ENCODE measurements at places on chromosomes 5 and 9.

GRCh38 chr5:140221697-140222223, 46.8 kb downstream of the CYSTM1 start:
- DNase-seq: no peak

GRCh38 chr9:123685489-123686083, 244.3 kb downstream of the DENND1A start:
- no peak for DNase-seq

DNA sequence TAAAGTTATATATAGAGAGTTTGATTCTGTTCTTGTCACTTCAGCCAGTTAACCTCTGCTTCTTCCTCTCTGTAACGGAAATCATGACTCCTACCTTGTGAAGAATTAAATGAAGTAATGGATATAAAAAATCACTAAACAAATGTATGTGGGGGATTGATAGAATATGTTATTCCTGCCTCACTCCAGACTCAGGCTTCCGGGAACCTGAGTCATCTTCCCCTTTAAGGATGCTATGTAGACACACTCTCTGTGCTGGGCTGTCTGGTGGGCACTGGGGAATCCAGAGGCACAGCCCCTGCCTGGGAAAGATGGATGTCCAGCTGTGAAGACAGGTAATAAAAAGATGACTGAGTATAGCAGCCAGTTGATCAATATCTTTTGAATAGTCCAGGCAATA, 77.4 kb downstream of the ZNF618 start:
- no peak for DNase-seq

DNA sequence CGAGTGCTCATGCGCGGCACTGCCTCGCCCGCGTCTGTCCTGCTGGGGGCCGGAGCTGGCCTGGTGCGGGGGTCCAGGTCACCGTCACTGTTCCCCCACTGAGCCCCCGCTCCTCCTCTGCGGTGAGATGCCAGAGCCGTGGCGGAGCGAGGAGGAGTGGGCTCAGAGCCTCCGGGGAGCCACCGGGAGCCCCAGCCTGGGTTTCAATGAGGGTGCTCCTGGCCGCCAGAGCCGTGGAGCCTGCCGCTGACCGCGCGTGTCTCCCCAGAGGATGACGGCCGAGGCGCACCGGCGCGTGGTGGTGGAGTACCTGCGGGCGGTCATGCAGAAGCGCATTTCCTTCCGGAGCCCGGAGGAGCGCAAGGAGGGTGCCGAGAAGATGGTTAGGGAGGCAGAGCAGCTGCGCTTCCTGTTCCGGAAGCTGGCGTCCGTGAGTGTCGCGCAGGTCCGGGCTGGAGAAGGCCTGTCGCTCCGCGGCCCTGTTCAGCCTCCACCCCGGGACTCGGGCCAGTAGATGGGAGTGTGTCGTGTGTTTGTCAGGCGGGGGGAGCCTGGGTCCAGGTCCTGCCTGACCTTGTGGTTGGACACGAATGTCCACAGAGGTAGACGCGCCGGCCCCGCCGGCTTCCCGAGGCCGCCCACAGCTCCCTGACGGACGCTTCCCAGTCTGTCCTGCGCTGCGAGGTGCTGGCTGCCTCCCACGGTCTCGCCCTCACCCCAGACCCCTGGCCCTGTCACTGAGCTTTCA, 22.0 kb downstream of the EXOC3 start:
- DNase-seq: no peak

DNA sequence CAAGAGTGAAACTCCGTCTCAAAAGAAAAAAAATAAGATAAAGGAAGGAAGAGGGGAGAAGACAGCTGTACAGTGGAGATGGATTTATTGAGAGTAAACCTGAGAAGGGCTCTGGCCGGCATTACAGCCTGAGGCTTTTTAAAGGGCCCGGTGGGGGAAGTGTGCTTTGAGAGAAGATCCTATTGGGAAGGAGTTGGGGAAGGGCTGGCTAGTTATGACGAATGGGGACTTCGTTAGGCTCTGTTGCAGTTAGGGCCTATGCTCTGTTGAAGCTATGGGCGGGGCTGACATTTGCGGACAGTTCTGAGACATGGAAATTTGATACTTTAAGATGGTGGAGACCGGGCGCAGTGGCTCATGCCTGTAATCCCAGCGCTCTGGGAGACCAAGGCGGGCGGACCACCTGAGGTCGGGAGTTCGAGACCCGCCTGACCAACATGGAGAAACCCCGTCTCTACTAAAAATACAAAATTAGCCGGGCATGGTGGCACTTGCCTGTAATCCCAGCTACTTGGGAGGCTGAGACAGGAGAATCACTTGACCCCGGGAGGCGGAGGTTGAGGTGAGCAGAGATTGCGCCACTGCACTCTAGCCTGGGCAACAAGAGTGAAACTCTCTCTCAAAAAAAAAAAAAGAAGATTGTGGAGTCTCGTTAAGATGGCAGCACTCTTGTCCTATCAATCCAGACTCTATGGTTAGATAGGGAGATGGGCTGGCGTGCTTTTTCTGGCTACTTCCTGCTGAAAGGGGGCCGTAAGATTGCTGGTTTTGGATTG, 33.2 kb downstream of the C9orf50 start:
- DNase-seq: no peak

DNA sequence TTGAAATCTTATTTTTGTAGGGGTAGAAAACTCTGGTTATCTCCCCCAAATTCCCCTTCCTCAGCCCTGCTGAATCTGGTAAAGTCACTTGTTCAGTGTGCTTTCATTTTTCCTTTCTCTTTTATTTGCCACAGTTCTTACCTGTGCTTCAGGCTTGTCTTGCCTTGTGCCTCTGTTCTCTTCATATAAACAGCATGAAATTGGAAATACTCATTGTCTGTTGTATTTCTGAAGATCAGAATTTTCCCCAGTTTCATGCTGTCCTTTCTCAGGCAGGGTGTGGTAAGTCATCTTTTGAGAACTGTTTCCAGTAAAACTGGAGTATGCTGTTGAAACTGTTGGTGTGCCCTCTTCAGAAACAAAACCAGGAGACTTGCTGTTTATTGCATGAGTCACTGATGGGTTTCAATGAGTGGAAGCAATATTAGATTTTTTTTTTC, 7.0 kb downstream of the PAM start:
- no peak for DNase-seq

DNA sequence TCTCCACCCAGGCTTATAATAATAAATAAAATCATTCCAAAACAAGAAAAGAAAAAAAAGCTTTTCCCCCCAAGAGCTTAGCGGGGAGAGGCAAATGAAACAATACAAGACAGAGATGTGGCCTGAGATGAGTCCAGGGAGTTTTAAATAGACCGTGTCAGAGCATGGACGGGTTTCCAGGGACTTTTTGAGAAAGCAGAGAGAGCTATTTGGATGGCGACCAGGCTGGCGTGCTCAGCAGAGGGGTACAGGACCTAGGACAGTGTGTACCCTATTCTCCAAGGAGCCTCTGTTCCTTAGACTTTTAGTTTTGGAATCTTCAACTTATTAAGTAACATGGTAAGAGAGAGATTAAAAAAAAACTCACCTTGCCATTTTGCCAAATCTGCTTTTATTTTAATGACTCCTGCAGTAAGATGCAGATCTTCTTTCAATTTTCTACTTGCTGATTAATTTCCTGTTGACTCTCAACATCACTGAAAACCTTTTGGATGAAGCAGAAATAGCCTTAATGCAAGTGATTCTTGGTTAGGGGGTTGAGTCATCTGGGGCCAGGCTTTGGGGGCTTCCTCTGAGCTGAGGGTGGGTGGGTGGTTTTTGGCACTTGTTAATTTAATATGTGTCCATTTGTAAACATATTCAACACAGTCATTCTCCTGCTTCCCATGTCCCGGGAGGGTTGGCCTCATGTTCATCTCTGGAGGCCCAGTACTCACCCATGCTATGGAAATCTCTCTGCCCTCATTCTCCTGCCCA, 49.6 kb upstream of the OSMR start:
- no peak for DNase-seq

DNA sequence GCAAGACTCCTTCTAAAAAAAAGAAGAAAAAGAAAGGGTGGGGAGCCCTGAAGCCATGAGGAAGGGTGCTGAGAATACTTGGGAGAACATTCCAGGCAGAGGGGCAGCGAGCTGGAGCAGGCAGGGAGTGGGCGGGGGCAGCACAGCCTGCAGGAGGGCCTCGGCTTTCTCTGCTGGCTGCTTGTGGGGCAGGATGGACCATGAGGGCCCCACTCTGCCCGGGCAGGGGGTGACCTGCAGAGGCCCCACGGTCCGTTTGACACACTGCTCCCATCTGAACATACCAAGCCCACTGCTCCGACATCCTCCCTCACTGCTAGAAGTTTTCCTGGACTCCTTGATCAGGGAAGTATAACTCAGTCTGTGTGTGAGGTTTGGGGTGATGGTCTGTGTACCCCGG, 11.7 kb upstream of the NUP214 start:
- DNase-seq: no peak

- no peak for DNase-seq
These were observed 7.0 kb downstream of the MAMDC4 start for GRCh38 chr9:136858844-136859757.

DNA sequence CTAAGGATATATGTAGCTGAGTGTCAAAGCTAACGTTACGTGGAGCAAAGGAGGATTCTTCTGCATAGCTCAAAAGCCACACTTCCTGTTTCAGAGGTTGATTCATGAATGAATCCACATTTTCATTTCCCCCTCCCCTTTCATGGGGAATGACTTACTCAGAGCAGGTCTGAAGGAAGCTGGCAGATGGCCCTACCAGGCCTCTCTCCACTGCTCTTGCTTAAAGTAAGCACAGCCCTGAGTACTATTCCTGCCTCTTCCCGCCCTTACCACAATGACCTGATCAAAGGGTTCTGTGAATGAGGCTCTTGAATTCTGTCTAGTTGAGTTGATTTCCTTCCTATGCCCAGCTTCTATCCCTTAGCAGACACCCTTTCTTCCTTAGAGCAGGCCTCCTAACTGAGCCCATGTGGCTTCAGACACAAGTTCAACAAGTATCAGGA, 6.3 kb downstream of the IGIP start:
- DNase-seq: no peak

GRCh38 chr5:10801931-10802666, 41.1 kb upstream of the DAP start:
- no peak for DNase-seq

DNA sequence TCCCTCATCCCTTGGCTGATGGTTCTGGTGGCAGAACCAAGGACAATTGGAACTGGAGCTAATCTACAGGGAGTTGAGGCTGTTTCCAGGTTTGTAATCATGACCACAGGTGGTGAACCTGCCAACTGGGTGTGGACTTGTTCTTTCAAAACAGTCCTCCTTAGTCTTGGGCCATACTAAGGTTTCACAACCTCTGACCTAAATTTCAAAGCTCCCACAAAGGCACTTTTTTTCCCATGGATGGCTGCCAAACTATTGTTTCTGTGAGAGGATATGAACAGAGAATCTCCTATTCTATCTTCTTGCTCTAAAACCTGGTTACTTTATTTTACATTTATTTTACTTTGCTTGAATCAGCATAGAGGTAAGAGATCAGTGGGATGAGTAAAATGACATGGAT, 106.5 kb upstream of the IZUMO3 start:
- DNase-seq: no peak

DNA sequence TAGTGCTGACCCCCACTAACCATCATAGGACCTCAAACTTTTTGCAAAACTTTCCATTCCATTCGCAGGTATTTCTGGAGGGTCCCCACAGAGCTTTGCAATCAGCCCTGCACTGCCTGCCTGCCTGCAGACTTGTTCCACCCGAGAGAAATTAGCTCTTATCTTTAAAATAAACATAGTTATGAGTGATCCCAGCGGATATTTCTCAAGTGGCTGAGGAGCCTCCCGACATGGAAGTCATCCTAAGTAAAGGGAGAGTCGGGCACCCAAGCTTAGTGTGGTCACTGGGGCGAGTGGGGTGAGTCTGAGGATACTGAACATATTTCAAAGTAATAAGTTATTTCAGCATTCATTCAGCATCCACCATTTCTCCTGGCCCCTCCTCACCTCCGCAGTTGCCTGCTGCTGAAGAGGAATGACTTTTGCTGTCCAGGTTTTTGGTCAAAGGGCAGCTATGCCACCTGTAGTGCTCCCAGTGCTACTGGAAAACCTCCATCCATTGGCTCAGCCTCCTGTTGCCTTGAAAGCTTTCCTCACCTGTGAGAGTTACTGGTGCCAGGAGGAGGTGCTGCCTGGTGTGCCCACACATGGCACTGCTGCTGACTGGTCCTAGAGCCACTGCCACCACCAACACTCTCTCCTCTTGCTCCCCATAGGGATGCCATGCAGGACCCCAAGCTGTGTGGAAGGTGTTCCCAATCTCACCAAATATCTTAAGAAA, 89.7 kb upstream of the PCSK1 start:
- DNase-seq: no peak

GRCh38 chr9:106560540-106560939, 302.4 kb upstream of the ZNF462 start:
- no peak for DNase-seq

GRCh38 chr5:57452885-57453284, 29.7 kb downstream of the ACTBL2 start:
- no peak for DNase-seq

- DNase-seq: no peak
These were observed 45.2 kb upstream of the FYB1 start for GRCh38 chr5:39264528-39264927.

GRCh38 chr5:171640480-171640879, 145.1 kb upstream of the SMIM23 start:
- DNase-seq: no peak

DNA sequence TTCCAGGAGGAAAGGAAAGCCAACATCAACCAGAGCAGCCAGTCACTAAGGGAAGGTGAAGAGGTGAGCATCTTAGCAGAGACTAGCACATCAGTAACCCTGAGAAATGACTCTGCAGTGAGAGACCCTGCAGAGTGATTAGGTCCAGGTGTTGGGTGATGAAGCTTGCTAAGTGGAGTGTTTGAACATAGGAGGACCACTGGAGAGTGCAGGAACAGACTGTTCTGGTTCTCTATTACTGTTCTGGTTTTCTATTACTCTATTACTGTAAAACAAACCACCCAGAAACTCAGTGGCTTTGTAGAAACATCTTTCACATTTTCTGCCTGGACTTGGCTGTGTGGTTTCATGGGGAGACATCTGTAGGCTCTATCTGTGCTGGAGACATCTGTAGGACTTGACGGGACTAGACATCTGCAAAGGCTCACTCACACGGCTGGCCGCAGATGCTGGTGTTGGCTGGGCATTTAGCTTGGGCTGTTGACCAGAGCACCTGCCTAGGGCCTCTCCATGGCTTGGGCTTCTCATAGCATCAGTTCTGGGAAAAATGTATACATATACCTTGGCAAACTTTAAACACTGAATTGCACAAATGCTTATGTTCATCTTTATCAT, 33.4 kb upstream of the SPATA31E1 start:
- DNase-seq: no peak

- no peak for DNase-seq
These were observed 184.4 kb upstream of the SLC12A2 start for GRCh38 chr5:127899214-127899610.

DNA sequence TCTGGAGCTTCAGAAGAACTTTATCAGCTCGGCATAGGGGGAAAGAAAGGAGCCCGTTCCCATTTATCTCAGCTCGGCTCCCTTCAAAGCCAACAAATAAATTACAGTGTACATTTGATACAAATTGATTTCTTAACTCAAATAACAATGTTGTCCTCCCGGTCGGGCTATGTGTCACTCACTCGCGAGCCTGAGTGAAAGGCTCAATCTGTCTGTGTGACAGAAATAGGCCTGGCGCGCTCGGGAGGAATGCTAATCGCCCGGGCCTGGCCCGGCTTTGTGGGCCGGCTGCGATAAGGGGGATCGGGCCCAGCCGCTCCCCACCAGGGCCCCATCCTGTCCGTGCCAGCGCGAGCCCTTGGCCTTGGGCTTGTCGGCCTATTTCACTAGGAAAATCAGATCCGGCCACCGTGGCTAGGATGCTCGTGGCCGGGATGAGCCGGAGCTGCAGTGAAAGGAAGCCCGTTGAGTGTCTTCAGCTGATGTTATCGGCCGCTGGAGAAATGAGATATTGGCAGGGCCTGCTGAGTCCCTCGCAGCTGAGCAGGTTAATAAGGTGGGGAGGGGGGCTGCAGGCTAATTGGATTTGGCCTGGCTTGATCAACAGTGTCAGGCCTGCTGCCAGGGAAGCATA, 258.7 kb downstream of the IRX1 start:
- DNase-seq: no peak
